ENCODE measurements at places on chromosomes 7 and 10. TPM values are rescaled to one million over a fixed set of nuclear protein-coding genes. Genes with fewer than 3 reads are reported as not detected.

- no peaks in the 10 kb centered on the region for H3K4me1 ChIP-seq
- no peaks in the 10 kb centered on the region for H3K36me3 ChIP-seq
- DNase-seq: no peak
- no peak overlapping the region for H3K4me3 ChIP-seq
- no peak overlapping the region for H3K27ac ChIP-seq
Observed at GRCh38 chr10:86260564-86260963, 106.0 kb downstream of the GRID1 start.

CC2D2B gene
- total RNA-seq: 0.53 TPM

DNA sequence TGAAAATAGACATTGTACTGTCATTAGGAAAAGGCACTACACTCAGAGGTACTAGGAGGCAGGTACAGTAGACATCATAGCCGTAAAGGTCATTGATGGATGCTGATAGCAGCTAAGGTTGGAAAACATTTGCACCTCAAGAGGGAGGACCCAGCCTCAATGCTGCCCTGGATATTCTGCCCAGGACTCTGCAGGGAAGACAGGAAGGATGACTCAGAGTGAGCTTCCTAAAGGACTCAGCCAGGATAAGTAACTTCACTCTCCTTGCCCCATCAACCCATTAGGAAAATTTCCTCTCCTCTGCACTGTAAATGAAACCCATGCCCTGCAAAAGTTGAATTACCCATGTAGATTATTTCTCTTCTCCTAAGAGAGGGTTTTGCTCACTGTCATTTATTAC, 617.9 kb upstream of the MKI67 start:
- no peaks in the 10 kb centered on the region for H3K36me3 ChIP-seq
- H3K4me3 ChIP-seq: no peak overlapping the region
- no peak for DNase-seq

- peak overlapping the region; percentile 44 for H3K27ac ChIP-seq
- peaks cover 13% of the 10 kb centered on the region for H3K36me3 ChIP-seq
- H3K4me3 ChIP-seq: no peak overlapping the region
- H3K27me3 ChIP-seq: no peaks in the 10 kb centered on the region
- peaks cover 57% of the 10 kb centered on the region for H3K4me1 ChIP-seq
Observed at GRCh38 chr10:79144351-79145173, 75.8 kb downstream of the ZMIZ1 start.

CFAP43 gene
- not detected for total RNA-seq

TAS2R3 gene
- total RNA-seq: 1.3 TPM

GRCh38 chr7:17586711-17587110, 288.3 kb downstream of the AHR start:
- no peak overlapping the region for H3K4me3 ChIP-seq
- H3K27me3 ChIP-seq: no peaks in the 10 kb centered on the region
- no peaks in the 10 kb centered on the region for H3K4me1 ChIP-seq
- H3K27ac ChIP-seq: no peak overlapping the region
- no peaks in the 10 kb centered on the region for H3K36me3 ChIP-seq
- DNase-seq: no peak

- H3K36me3 ChIP-seq: no peaks in the 10 kb centered on the region
- H3K4me3 ChIP-seq: no peak overlapping the region
- peak; percentile 44 for DNase-seq
- no peaks in the 10 kb centered on the region for H3K4me1 ChIP-seq
Observed at GRCh38 chr10:100697070-100697469, 48.3 kb upstream of the PAX2 start.

- H3K27ac ChIP-seq: no peak overlapping the region
- no peak for DNase-seq
- no peaks in the 10 kb centered on the region for H3K4me1 ChIP-seq
- no peaks in the 10 kb centered on the region for H3K36me3 ChIP-seq
- H3K4me3 ChIP-seq: no peak overlapping the region
Observed at GRCh38 chr10:132294561-132295318, 13.0 kb downstream of the STK32C start.

- no peak overlapping the region for H3K4me3 ChIP-seq
- no peak for DNase-seq
- no peak overlapping the region for H3K27ac ChIP-seq
- H3K27me3 ChIP-seq: peaks cover 17% of the 10 kb centered on the region
Observed at GRCh38 chr10:71695502-71696476, 23.8 kb downstream of the C10orf105 start.

GRCh38 chr7:78151229-78151628, 352.7 kb downstream of the PHTF2 start:
- peaks cover 2% of the 10 kb centered on the region for H3K27me3 ChIP-seq
- no peaks in the 10 kb centered on the region for H3K4me1 ChIP-seq
- H3K27ac ChIP-seq: no peak overlapping the region
- no peaks in the 10 kb centered on the region for H3K36me3 ChIP-seq

DENND2A gene
- total RNA-seq: not detected

- no peak overlapping the region for H3K27ac ChIP-seq
- no peaks in the 10 kb centered on the region for H3K36me3 ChIP-seq
- H3K4me1 ChIP-seq: peaks cover 4% of the 10 kb centered on the region
- H3K27me3 ChIP-seq: peaks cover 10% of the 10 kb centered on the region
Observed at GRCh38 chr10:86862786-86863483, 94.5 kb downstream of the MMRN2 start.

DNA sequence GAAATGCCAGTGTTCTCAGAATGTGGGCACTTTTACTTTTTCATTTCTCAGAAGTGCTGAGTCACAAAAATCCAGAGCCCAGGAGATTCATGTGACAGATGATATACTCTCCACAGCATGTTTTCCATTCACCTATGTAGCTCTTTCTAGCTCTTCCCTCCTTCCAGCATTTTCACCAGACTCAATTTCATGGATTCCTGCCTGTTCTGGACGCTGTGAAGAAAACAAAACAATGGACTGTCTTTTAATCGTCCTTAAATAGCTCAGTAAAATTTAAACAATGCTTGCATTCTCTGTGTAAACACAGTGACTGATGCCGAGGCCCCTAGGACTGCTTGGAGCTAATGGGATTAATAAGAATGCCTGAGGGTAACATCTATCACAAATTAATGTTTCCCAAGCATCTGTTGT, 25.5 kb downstream of the ZNF713 start:
- H3K36me3 ChIP-seq: no peaks in the 10 kb centered on the region
- H3K27me3 ChIP-seq: no peaks in the 10 kb centered on the region
- no peaks in the 10 kb centered on the region for H3K4me1 ChIP-seq
- no peak overlapping the region for H3K27ac ChIP-seq

CPXM2 gene
- 0.42 TPM for total RNA-seq

- no peak for DNase-seq
- no peaks in the 10 kb centered on the region for H3K4me1 ChIP-seq
- no peaks in the 10 kb centered on the region for H3K27me3 ChIP-seq
- H3K4me3 ChIP-seq: no peak overlapping the region
- no peaks in the 10 kb centered on the region for H3K36me3 ChIP-seq
Observed at GRCh38 chr10:31687663-31688482, 240.8 kb downstream of the ARHGAP12 start.

RAPGEF5 gene
- 43.2 TPM for total RNA-seq

RBM20 gene
- not detected for total RNA-seq

HYAL4 gene
- total RNA-seq: not detected

DNA sequence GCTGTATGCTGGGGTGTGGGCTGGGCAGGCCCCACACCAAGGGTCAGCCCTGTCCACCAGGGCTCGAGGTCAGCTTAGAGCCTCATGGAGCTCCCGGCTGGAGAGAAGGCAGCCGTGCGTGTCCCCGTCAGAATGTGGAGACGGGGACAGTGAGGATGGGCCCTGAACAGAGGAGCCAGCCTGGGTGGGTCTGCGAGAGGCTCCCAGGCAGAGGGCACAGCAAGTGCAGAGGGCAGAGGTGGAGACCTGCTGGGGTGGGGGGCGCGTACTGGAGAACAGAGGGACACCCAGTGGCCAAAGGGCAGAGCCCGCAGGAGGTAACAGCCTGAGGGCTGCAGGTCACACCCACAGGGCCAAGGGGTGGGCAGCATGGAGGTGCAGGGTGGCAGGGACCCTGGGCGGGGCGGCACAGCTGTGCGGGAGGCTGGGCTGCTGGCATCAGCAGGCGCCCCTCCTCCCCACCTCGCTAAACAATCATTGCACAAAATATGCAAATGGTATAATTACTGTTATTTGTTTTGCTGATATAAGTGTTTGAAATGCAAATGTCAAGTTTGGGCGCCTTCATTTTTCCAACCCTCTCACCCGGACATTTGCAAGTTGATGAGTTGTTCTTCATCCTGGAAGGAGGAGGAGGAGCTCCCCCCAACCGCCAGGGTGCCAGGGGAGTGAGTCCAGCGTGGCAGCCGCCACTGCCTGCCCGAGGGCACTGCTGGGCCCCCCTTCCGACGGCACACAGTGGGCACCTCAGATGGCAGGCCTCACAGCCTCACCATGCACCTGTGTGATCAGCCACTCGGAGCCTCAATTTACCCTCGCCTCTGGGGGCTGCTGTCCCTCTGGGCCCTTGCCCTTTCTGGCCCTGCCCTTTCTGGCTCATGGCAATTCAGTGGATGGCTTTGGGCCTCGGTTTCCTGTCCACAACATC, 35.0 kb downstream of the ELFN1 start:
- no peak for DNase-seq
- no peaks in the 10 kb centered on the region for H3K36me3 ChIP-seq
- no peak overlapping the region for H3K27ac ChIP-seq
- H3K4me3 ChIP-seq: no peak overlapping the region
- no peaks in the 10 kb centered on the region for H3K27me3 ChIP-seq
- H3K4me1 ChIP-seq: no peaks in the 10 kb centered on the region

GRCh38 chr10:130816116-130816901, 495.2 kb downstream of the TCERG1L start:
- no peaks in the 10 kb centered on the region for H3K27me3 ChIP-seq
- no peak for DNase-seq
- no peaks in the 10 kb centered on the region for H3K4me1 ChIP-seq
- no peak overlapping the region for H3K4me3 ChIP-seq

DNA sequence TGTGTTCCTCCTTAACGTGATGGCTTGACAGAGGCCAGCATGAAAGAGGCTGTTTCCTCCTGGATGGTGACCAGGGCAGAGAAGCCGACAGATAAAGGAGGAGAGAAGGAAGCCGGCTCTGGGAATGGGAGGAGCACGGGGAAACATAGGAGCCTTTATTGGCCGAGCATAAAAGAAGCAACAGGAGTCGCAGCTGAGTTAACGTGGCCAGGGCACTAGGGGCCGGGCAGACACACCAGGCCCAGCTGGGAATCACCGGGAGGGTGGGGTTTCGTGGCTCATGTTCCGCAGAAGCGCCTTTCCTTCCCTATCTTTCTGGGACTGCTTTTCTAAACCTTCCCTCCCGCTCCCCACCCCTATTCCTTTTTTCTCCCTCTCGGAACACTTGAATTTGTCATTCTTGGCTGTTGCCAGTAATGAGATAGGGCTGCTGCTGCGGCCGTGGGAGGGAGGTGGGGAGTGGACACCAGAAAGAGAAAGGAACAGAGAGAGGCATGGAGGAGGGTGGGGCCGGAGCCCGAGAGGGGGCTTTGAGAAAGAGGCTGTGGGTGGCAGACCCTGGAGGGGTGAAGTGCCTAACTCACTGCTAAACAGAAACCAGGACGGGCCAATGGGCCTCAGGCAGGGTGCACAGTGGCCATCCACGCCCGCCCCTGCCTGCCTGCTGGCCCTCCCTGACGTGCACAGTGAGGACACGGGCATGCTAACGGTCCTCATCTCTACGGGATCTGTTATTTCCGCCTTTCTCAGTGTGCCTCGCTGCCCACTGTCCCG, 65.2 kb downstream of the COL13A1 start:
- H3K4me3 ChIP-seq: no peak overlapping the region
- peak overlapping the region; percentile 57 for H3K27ac ChIP-seq
- H3K4me1 ChIP-seq: peaks cover 79% of the 10 kb centered on the region
- H3K27me3 ChIP-seq: no peaks in the 10 kb centered on the region

- no peak overlapping the region for H3K4me3 ChIP-seq
- peaks cover 3% of the 10 kb centered on the region for H3K27me3 ChIP-seq
- no peaks in the 10 kb centered on the region for H3K36me3 ChIP-seq
Observed at GRCh38 chr7:87625101-87625500, 3.1 kb upstream of the RUNDC3B start.

LRMDA gene
- total RNA-seq: 5.1 TPM

GRM3 gene
- not detected for total RNA-seq

GRCh38 chr7:134599371-134599770, 47.3 kb upstream of the BPGM start:
- H3K27me3 ChIP-seq: no peaks in the 10 kb centered on the region
- no peak overlapping the region for H3K27ac ChIP-seq
- no peak overlapping the region for H3K4me3 ChIP-seq
- no peak for DNase-seq
- no peaks in the 10 kb centered on the region for H3K36me3 ChIP-seq

GRCh38 chr7:158585721-158586498, 1.7 kb downstream of the PTPRN2 start:
- H3K4me3 ChIP-seq: no peak overlapping the region
- H3K4me1 ChIP-seq: no peaks in the 10 kb centered on the region
- no peak overlapping the region for H3K27ac ChIP-seq
- H3K36me3 ChIP-seq: no peaks in the 10 kb centered on the region
- no peak for DNase-seq
- H3K27me3 ChIP-seq: peaks cover 22% of the 10 kb centered on the region

DNA sequence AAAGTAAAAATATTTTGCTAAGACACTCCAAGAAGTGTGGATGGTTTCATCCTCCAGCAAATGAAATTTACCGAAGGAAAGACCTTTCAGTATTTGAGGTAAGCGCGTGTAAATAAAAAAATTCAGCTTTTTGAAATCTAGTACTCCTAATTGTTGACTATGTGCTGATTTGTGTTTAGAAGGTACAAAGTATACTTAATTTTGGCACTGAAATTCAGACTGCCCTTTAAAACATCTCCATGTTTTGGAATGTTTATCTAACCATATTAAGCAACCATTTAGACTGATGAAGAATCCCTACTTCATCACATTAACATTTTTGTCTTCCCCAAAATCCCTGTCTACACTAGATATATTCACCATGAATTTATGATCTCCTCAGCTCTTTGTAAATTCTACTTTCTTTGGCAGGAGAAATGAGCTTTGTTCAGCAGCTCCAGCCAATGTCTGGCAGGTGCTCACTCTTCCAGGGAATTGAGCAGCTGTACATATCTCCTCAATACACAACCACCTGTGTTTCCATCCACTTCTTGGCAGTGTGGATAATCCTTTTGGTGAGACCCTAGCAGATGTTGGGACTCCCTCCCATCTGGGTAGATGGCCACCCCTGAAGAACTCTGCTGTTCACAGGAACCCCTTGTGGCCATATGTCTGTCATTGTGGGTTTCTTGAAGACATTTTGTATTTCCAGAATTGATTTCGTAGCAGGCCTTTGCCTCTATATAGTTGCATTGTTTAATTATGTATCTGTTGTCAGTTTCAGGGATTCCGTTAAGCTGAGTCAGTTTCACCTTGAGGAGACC, 129.4 kb upstream of the SAMD8 start:
- no peak overlapping the region for H3K27ac ChIP-seq
- no peaks in the 10 kb centered on the region for H3K36me3 ChIP-seq
- H3K4me3 ChIP-seq: no peak overlapping the region
- H3K4me1 ChIP-seq: no peaks in the 10 kb centered on the region

GRCh38 chr7:151312831-151313809, 28.5 kb upstream of the NUB1 start:
- peaks cover 3% of the 10 kb centered on the region for H3K27me3 ChIP-seq
- no peaks in the 10 kb centered on the region for H3K4me1 ChIP-seq
- no peak overlapping the region for H3K27ac ChIP-seq
- DNase-seq: no peak
- no peaks in the 10 kb centered on the region for H3K36me3 ChIP-seq
